ENCODE measurements at places on chromosomes 11 and 22. TPM values are rescaled to one million over a fixed set of nuclear protein-coding genes. Genes with fewer than 3 reads are reported as not detected.

The OR5B2 gene
- 0.65 TPM for total RNA-seq

The CARD10 gene
- 5.8 TPM for total RNA-seq

The BACE1-AS gene
- total RNA-seq = 5.1 TPM

The TMEM135 gene
- total RNA-seq = 30.0 TPM

The IGLL1 gene
- not detected for total RNA-seq

The AKIP1 gene
- 22.1 TPM for total RNA-seq

The PDGFB gene
- total RNA-seq = 0.09 TPM

DNA sequence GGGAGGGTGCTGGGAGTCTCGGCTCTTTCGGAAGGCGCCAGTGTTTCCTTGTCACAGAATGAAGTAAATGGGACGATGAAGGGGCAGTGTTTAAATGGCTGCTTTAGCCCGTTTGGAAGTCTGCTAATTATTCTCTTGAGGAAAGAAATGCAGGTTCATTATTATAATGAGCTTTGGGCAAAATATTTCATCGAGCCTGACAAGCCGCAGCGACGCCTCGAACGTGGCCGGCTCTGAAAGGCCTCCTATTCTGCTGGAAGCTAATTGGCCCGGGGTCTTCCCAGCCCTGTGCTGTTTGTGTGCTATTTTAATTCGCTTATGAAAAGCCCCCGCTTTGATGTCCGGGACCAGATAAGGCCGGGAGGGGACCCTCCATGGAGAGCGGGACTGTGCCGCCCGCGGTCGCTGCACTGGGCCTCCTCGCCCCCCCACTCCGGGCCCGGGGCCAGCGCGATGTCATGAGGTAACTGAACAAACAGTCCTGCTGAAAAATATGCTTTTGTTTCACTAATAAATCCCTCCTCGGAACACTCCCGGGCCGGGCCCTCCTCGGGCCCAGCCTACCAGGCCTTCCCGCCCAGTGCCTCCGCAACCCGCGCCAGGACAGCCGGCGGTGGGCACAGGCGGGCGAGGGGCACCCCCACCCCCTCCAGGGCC is 78.4 kb downstream of the CDKN1C start:
- peak; percentile 32 for DNase-seq

GRCh38 chr11:17015627-17016126 is 1.5 kb upstream of the PLEKHA7 start:
- no peak for DNase-seq

GRCh38 chr22:38859581-38860282 is 12.3 kb downstream of the CBX6 start:
- no peak for DNase-seq

- no peak for DNase-seq
Observed at GRCh38 chr11:133833898-133834681, 11.2 kb downstream of the SPATA19 start.

- no peak for DNase-seq
Observed at GRCh38 chr11:102462610-102463009, 10.0 kb upstream of the TMEM123 start.

GRCh38 chr11:65380460-65381119 is 1.9 kb downstream of the SLC25A45 start:
- no peak for DNase-seq

DNA sequence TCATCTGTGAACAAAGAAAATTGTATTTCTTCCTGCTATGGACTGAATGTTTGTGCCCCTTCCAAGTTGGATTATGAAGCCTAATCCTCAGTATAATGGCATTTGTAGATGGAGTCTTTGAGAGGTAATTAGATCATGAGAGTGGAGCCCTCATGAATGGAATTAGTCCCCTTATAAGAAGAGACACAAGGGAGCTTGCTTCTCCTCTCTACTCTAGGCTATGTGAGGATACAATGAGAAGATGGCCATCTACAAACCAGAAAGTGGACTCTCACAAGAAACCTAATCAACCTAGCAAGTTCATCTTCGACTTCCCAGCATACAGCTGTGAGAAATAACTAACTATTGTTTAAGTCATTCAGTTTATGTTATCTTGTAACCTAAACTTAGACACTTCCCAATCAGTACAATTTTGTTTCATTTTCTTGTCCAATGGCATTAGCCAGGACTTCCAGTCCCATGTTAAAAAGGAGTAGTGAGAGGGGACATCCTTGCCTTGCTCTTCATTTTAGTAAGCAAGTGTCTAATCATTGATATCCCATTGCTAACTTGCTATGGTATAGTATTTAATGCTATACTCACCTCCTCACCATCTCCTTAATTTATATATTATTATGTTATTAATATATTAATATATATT is 45.7 kb downstream of the PDGFD start:
- DNase-seq = no peak

GRCh38 chr11:81870066-81870412 is 863.6 kb downstream of the FAM181B start:
- no peak for DNase-seq

DNA sequence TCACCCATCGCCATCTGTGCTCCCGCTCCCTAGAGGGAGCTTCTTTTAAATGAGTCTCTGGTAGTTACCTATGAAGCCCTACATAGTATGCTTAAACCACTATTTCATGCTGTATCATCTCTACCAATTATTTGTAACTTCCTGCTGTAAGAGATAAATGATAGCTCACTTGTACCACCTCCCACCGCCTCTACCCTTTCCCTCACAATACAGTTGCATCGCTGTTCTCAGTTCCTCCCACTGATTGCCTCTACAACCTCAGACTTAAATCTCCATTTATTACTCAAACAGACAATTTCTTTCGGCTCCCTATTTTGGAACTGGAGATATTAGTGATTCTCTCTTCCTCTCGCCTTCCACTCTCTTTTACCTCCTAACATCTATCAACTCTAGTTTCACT is 222.9 kb upstream of the ZC3H12C start:
- no peak for DNase-seq

DNA sequence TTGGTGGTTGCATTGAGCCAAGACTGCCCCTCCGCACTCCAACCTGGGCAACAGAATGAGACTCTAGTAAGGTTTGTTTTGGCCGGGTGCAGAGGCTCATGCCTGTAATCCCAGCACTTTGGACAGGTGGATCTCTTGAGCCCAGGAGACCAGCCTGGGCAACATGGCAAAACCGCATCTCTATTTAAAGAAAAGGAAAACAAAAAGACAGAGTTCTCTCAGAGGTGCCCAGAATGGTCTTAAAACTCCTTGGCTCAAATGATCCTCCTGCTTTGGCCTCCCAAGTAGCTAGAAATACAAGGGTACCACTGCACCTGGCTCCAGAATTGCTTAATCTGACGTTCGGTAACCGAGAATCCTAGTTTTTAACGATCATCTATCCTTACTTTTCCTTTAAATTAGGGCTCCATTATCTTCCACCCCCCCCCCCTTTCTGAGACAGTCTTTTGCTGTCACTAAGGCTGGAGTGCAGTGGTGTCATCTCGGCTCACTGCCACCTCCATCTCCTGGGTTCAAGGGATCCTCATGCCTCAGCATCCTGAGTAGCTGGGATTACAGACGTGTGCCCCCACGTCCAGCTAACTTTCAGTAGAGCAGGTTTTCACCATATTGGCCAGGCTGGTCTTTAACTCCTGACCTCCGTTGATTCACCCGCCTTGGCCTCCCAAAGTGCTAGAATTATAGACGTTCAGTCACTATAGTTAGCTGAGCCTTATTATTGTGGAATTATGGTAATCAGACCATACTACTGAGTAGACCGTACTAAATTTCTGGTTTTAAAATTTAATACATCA is 1.7 kb downstream of the RPS25 start:
- no peak for DNase-seq

DNA sequence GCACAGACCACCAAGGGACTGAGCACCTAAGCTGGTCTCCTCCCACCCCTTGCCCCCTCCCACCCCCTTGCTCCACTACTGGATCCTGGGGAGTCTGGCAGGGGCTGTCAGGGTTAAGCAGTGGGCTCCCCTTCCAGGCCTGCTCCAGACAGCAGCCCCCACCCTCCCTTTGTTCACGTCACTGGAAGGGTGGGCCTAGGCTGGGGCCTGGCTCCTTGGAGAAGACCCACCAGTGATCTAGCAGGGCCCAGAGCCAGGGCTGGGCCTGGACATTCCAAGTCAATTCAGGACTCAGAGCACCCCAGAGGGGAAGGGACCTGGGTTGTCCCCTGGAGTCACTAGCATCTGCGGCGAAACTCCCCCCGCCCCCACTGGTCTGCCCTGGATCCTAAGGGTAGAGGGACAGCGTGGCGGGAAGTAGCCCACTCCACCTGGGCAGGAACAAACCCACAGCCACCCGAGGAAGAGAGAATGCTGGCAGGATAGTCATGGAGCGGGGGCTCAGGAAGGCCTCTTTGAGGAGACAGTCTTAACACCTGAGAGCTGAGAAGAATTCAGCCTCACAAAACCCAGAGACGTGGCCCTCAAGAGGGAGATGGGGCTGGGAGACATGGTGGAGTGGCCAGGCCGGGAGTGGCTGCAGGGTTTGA is 45.8 kb downstream of the IGLL1 start:
- DNase-seq = no peak

- DNase-seq = no peak
Observed at GRCh38 chr11:101497291-101497690, 86.5 kb downstream of the TRPC6 start.

DNA sequence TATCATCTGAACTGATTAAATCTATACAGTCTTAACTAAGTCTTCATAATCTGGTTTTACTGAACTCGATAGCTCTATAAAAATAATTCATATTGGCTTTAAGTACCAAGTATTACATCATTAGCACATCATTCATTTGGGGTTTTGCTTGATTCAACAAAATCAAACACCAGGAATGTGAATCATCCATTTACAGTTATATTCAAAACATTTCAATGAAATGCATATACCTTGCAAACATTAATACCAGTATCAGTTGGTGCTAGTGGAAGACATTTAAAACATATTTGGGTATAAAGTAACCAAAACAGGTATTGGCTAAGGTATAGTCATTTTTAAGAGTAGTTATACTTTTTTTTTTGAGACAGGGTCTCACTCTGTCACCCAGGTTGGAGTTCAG is 12.2 kb upstream of the CCDC89 start:
- no peak for DNase-seq

GRCh38 chr22:28017859-28018258 is 98.8 kb upstream of the PITPNB start:
- DNase-seq = no peak

- peak; percentile 4 for DNase-seq
Observed at GRCh38 chr22:32206774-32207758, 2.2 kb upstream of the RFPL2 start.

Data from fibroblast of the aortic adventitia (primary cell).